Ovary (tissue), 10 donors: ENCODE measurements at places on chromosomes 11 and 22. TPM values are rescaled to one million over a fixed set of nuclear protein-coding genes. Genes with fewer than 3 reads are reported as not detected.
A peak's percentile ranks its signal among the peaks of the same experiment; 100 is the strongest.

GRCh38 chr11:44285756-44286155 is 24.2 kb downstream of the ALX4 start:
- DNase-seq: no peak

- no peak for DNase-seq
These were observed 10.2 kb upstream of the P4HA3 start for GRCh38 chr11:74321487-74322188.

GRCh38 chr22:28074526-28074925 is 155.5 kb upstream of the PITPNB start:
- DNase-seq: no peak

DNA sequence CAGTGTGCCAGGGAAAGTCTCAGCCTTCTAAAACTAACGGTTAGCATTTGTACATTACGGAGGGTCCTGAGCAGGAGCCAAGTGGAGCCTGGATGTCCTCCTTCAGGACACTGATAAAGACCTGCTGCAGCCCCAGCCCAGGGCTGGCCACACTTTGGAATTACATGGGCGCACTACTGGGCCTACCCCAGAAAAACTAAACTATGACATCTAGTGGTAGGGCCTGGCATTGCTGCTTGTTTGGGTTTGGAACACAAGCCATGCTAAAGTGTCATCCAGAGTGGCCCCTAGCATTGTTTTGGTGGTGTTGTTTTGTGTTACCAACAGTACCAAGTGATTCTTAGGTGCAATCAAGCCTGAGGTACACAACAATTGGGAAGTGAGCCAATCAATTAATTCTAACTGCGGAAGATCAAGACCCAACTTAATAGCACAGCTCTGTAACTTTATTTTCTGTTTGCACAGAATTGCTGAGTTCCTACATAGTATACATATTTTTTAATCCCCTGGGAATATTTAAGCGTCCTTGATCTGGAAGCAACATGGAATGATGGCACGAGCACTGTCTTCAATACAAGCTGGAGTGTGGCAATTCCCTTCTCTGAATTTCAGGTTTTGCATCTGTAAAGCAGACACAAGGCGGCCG is 340.7 kb downstream of the LARGE1 start:
- DNase-seq: peak; percentile 33

BIRC2 gene
- total RNA-seq: 57.8 TPM

- no peak for DNase-seq
These were observed 498.0 kb downstream of the BRD1 start for GRCh38 chr22:49329636-49330035.
